EL (cell line): ENCODE measurements at places on chromosomes 2 and 18.

GRCh38 chr2:2914252-2914651 is 463.4 kb downstream of the EIPR1 start:
- DNase-seq = no peak

- no peak for DNase-seq
Measured at GRCh38 chr2:26410764-26411243, 9.1 kb downstream of the DRC1 start.

DNA sequence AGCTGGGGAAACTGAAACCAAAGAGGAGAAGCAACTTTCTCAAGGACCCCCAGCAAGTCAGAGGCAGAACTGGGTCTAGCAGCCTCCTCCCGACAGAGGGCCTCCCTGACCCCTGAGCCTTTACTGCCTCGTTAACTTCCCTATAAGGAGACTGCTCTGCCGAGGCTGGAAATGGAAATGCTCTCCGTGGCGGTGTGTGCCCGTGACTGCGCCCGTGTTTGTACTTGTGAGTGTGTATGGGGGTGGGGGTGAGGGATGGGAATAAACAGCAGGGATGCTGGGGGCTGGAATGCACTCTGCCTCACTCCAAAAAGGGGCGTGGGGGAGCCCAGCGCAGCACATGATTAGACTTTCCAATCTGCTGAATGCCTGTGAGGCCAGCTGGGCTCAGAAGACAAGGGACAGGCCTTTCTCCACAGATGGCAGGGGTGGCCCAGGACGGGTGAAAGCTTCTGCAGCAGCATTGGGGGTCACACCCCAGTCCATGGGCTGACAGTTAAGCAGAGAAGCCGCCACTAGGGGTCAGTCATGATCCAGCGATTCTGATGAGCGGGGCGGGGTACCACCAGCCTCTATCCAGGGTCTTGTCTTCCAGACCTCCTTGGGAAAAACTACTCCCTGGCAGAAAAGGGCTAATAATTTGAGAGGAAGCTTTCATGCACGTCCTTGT is 26.8 kb downstream of the MPHOSPH10 start:
- DNase-seq = peak; percentile 41

GRCh38 chr2:62423883-62424458 is 82.0 kb downstream of the TMEM17 start:
- no peak for DNase-seq

- DNase-seq = no peak
Measured at GRCh38 chr18:23159344-23159743, 24.1 kb downstream of the CABLES1 start.

DNA sequence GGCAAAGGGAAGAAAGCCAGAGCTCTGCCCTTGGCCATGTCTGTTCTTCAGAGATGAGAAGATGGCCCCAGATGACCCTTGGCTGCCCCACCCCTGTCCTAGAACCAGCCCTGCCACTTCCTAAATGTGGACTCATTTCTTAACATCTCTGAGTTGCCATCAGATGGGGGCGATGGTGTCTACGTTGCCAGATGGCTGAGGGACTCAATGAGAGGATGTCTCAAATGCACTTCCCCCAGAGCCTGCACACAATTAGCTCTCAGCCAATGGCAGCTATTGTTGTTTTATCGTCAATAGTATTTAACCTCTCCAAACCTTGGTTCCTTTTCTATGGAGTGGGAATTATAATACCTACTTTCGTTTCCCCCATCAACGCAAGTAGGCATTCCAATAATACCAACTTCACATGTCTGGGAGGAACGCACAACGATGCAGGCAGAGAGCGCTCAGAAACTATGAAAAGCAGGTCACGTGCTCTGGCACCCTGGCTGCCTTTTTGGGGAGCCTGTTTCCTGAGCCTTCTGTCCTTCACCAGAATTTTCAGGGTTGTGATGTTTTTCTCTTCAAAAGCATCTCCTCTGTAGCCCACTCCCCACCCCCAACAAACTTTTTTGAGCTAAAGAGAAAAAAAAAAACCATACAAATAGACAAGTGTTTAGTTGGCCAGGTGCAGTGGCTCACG is 100.3 kb downstream of the MCFD2 start:
- no peak for DNase-seq

DNA sequence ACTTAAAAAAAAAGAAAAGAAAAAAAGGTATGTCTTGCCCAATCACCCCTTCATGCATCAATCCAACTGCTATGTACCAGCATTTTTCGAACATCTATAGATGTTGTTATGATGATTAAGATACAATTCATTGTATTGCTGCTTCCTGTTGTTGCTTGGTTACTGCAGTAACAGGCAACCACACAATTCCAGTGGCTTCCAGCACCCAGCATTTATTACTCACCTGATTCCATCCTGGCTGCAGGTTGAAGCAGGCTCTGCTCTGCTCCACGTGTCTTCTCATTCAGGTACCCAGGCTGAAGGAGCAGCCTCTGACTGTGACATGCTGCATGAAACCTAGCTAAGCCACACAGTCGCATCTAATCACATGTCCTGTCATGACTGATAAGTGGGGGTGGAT is 196.9 kb downstream of the INO80D start:
- peak; percentile 6 for DNase-seq
